Activated CD8-positive, alpha-beta T cell treated with anti-CD3 and anti-CD28 coated beads, Interleukin-2, amount 10 ng/mL, durations not matched to agents 7 days and 5 days (primary cell): ENCODE measurements at places on chromosomes 11 and 22. TPM values are rescaled to one million over a fixed set of nuclear protein-coding genes. Genes with fewer than 3 reads are reported as not detected.

GRCh38 chr11:73372375-73372993 lies 3.7 kb upstream of the RELT start:
- no peak for DNase-seq
- H3K27me3 ChIP-seq = no peaks in the 10 kb centered on the region
- H3K27ac ChIP-seq = peak overlapping the region; percentile 58
- H3K4me1 ChIP-seq = peaks cover 36% of the 10 kb centered on the region
- no peak overlapping the region for H3K4me3 ChIP-seq

DNA sequence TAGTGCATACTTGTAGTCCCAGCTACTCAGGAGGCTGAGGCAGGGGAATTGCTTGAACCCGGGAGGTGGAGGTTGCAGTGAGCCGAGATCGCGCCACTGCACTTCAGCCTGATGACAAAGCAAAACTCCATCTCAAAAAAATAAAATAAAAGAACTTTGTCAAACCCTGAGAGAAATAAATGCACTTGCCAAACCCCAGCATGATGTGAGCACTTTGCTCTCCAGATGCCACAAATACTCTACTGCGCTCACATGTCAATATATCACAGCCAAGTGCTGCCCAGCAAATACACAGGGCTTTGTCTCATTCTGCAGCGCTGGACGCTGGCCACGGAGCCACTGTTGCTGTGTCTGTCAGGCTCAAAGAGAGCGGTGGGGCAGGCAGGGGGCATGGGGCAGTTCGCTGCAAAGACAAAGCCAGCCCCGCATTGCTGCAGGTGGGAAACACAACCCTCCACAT lies 45.1 kb downstream of the AHNAK start:
- H3K4me1 ChIP-seq = peaks cover 4% of the 10 kb centered on the region
- H3K27me3 ChIP-seq = peaks cover 23% of the 10 kb centered on the region
- H3K4me3 ChIP-seq = no peak overlapping the region
- no peak for DNase-seq
- H3K27ac ChIP-seq = no peak overlapping the region

GRCh38 chr11:3115321-3115720 lies 49.8 kb downstream of the OSBPL5 start:
- DNase-seq = no peak
- peaks cover 17% of the 10 kb centered on the region for H3K36me3 ChIP-seq
- H3K4me3 ChIP-seq = no peak overlapping the region
- peaks cover 4% of the 10 kb centered on the region for H3K27me3 ChIP-seq

DNA sequence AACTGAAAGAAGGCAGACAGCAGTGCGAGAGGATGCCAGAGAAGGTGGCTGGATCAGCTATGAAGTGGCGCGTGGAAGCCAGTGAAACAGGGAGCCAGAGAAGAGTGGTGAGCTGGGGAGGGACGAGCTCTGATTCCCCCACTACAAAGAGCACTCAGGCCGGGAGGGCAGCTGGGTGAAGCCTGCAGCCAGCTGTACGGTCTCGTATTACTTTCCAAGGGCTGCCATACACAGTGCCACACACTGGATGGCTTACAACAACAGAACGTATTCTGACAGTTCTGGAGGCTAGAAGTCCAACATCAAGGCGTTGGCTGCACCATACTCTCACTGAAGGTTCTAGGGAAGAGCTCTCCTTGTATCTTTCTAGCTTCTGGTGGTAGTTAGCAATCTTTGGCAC lies 47.1 kb upstream of the WNT11 start:
- H3K27ac ChIP-seq = no peak overlapping the region
- no peak overlapping the region for H3K4me3 ChIP-seq
- peaks cover 3% of the 10 kb centered on the region for H3K27me3 ChIP-seq
- no peaks in the 10 kb centered on the region for H3K4me1 ChIP-seq
- no peak for DNase-seq

- DNase-seq = no peak
- no peak overlapping the region for H3K4me3 ChIP-seq
- H3K27ac ChIP-seq = no peak overlapping the region
- H3K27me3 ChIP-seq = no peaks in the 10 kb centered on the region
Measured at GRCh38 chr11:131428853-131429252, 58.4 kb downstream of the NTM start.

GRCh38 chr11:121318848-121319834 lies 26.6 kb downstream of the SC5D start:
- H3K4me3 ChIP-seq = no peak overlapping the region
- peak; percentile 46 for DNase-seq
- H3K4me1 ChIP-seq = peaks cover 25% of the 10 kb centered on the region
- no peaks in the 10 kb centered on the region for H3K36me3 ChIP-seq

DNA sequence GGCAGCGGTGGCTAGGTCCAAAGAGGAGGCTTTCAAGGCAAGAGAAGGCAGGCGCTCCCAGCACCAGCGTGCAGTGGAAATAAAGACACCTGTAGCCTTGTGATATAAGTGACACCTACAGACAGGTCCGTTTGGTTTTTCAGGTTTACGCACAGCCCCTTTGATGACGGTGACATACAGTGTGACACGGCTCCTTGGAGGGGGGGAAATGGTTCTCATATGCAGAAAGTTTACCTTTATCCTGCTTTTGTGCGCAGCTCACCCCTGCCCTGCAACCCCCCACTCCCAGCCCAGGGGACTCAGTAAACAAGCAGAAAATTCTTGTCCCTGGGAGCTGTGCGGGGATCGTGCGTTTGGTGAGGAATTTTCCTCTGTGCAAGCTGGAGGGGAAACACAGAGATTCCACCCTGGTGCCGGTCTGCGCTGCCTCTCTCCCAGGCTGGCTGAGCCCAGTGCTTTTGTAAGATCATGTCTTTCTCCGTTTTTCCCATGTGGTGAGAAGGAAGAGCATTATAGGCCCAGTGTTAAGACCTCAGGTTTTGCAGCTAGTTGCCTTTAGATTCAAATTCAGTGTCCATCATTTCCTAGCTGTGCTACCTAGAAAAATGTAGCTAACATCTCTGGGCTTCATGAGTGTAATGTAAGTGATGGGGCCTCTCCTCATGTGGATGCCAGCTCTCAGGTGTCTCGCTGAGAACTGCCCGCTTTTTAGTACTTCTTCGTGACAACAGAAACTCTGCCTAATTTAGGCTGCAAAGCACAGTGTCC lies at the start of gene ELF5:
ELF5 (minus strand) TSS at position 113 of the 768 bp plus-strand sequence. CDS start 8,045 bp downstream, outside the sequence.
- H3K4me3 ChIP-seq = no peak within 1 kb of the TSS
- peaks cover 12% of the 10 kb centered on the region for H3K27me3 ChIP-seq
- H3K36me3 ChIP-seq = no peaks in the 10 kb centered on the region
- no peak for DNase-seq
- no peaks in the 10 kb centered on the region for H3K4me1 ChIP-seq

- H3K4me1 ChIP-seq = no peaks in the 10 kb centered on the region
- H3K4me3 ChIP-seq = no peak overlapping the region
- H3K27ac ChIP-seq = no peak overlapping the region
- DNase-seq = no peak
Measured at GRCh38 chr22:48315439-48316256, 1512.0 kb downstream of the BRD1 start.

GRCh38 chr11:62921201-62921572 lies at the start of gene CHRM1:
CHRM1 (minus strand) TSS chr11:62921363; CDS start chr11:62911100, 10,263 bp downstream.
- DNase-seq = no peak
- peaks cover 44% of the 10 kb centered on the region for H3K27me3 ChIP-seq
- H3K4me1 ChIP-seq = peaks cover 20% of the 10 kb centered on the region
- no peak within 1 kb of the TSS for H3K4me3 ChIP-seq
- H3K27ac ChIP-seq = no peak within 1 kb of the TSS

DNA sequence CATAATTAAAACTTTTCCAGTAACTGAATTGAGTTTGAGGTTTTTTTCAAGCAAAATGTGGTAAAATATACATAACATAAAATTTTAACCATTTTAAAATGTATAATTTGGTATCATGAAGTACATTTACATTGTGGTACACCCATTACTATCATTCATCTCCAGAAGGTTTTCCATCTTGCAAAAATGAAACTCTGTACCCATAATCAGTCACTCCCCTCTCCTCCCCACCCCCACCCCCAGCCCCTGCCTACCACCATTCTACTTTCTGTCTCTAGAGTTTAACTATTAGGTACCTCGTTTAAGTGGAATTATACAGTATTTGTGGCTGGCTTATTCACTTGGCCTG lies 63.7 kb downstream of the MICAL2 start:
- H3K4me3 ChIP-seq = peak overlapping the region; percentile 23
- H3K27ac ChIP-seq = peak overlapping the region; percentile 86
- peaks cover 21% of the 10 kb centered on the region for H3K36me3 ChIP-seq
- no peaks in the 10 kb centered on the region for H3K27me3 ChIP-seq
- peaks cover 56% of the 10 kb centered on the region for H3K4me1 ChIP-seq
- DNase-seq = no peak

- DNase-seq = no peak
- H3K4me1 ChIP-seq = peaks cover 20% of the 10 kb centered on the region
- peaks cover 5% of the 10 kb centered on the region for H3K27me3 ChIP-seq
- H3K4me3 ChIP-seq = no peak overlapping the region
- H3K27ac ChIP-seq = no peak overlapping the region
Measured at GRCh38 chr22:24510637-24511625, 15.8 kb downstream of the UPB1 start.

DNA sequence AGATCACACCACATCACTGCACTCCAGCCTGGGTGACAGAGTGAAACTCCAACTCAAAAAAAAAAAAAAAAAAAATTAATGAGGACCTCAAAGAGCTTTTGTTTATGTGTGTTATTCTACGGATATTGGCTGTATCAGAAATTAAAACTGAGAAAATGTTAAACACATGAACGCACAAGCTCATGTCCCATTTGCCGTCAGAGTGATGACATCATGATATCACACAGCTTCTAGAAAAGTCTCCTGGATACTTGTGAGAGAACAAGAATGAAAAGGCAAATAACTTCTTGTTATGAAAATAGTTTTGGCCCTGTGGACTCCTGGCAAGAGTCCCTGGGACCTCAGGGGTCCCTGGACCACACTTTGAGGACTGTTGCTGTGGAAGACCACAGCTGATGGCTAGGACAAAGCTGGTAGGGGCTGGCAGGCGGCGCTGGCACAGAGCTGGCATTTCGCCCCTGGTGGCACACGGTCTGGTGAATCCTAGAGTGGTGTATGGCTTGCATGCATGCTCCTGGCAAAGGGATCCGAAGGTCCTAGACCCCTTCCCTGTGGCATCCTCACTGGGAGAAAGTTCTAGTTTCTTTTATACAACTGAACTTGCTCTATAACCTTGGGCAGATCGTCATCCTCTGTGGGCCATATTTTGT lies 73.7 kb downstream of the NAT10 start:
- no peak overlapping the region for H3K4me3 ChIP-seq
- DNase-seq = no peak
- H3K4me1 ChIP-seq = peaks cover 33% of the 10 kb centered on the region

- H3K36me3 ChIP-seq = no peaks in the 10 kb centered on the region
- no peak for DNase-seq
- H3K27ac ChIP-seq = no peak overlapping the region
- no peak overlapping the region for H3K4me3 ChIP-seq
- H3K27me3 ChIP-seq = peaks cover 14% of the 10 kb centered on the region
Measured at GRCh38 chr11:45684440-45684839, 19.0 kb upstream of the CHST1 start.

- no peaks in the 10 kb centered on the region for H3K4me1 ChIP-seq
- DNase-seq = no peak
- H3K27ac ChIP-seq = no peak overlapping the region
- no peak overlapping the region for H3K4me3 ChIP-seq
- H3K27me3 ChIP-seq = no peaks in the 10 kb centered on the region
- no peaks in the 10 kb centered on the region for H3K36me3 ChIP-seq
Measured at GRCh38 chr11:70246196-70246595, 24.3 kb upstream of the PPFIA1 start.

- DNase-seq = no peak
- no peak overlapping the region for H3K4me3 ChIP-seq
- H3K36me3 ChIP-seq = no peaks in the 10 kb centered on the region
- no peak overlapping the region for H3K27ac ChIP-seq
Measured at GRCh38 chr11:110582728-110583432, 129.4 kb downstream of the ARHGAP20 start.

DNA sequence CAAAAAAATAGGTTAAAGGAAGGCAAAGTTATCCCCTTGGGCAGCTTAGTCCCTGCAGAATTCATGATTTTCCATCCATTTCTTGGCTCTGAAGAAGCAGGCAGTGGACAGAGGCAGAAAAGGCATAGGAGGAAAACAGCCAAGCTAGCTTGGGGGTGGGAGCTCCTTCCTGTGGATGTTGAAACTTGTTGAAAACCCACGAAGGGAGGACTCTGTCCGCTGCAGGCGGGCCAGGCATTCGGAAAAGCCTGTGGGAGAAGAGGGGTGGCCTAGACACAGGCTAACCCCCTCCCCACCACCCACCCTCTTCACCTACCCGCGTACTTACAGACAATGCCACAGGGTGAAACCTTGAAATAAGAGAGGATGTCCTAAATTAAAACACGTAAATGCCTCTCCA lies 72.1 kb downstream of the C22orf31 start:
- peaks cover 13% of the 10 kb centered on the region for H3K27me3 ChIP-seq
- no peaks in the 10 kb centered on the region for H3K4me1 ChIP-seq
- DNase-seq = no peak
- no peak overlapping the region for H3K4me3 ChIP-seq
- no peak overlapping the region for H3K27ac ChIP-seq

DNA sequence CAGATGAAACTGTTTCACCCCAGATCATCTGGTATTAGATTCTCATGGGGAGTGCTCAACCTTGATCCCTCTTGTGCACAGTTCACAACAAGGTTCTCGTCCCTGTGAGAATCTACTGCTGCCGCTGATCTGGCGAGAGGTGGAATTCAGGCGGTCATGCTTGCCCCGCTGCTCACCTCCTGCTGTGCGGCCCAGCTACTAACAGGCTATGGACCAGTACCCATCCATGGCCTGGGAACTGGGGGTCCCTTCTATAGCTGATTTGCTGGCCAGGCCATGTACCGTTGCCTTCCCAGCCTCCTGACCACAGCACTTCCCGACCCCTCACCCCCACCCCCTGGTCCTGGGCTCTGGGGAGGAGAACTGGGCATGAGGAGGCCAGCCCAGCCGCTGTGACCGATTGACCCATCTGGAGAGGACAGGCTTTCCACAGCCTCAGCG lies 2.6 kb downstream of the PHLDA2 start:
- no peak for DNase-seq
- peaks cover 25% of the 10 kb centered on the region for H3K4me1 ChIP-seq
- peaks cover 26% of the 10 kb centered on the region for H3K27me3 ChIP-seq

OR52E8 gene
- not detected for total RNA-seq

TMEM25 gene
- total RNA-seq = 6.1 TPM

TRIM68 gene
- 10.8 TPM for total RNA-seq

PTS gene
- total RNA-seq = 20.8 TPM

PLA2G3 gene
- total RNA-seq = not detected

COX8A gene
- total RNA-seq = 569 TPM

GGTLC3 gene
- not detected for total RNA-seq

OR6T1 gene
- total RNA-seq = not detected
